ENCODE measurements at places on chromosomes 12 and 14.

DNA sequence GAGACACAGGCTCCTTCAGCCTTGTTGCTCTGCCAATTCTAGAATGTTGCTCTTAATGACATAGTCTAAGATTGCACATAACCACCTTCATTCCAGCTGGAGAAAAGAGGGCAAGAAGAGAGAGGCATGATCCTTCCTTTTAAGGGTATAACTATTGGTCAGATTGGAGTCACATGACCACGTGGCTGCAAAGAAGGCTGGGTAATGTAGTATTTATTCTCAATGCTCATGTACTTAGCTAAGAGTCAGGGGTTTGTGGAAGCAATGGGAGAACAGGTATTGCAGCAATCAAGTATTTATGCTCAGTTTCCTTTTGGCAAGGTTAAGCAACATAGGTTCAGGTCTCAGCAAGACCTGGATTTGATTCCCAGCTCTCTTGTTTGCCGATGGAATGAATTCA lies 298.8 kb upstream of the TBX3 start:
- no peak for DNase-seq

- DNase-seq: no peak
Observed at GRCh38 chr14:20512177-20512905, 7.0 kb downstream of the RNASE10 start.

GRCh38 chr12:113955109-113955970 lies 10.8 kb downstream of the RBM19 start:
- DNase-seq: no peak

GRCh38 chr14:69880044-69880487 lies 850 bp downstream of the SMOC1 start:
- no peak for DNase-seq

GRCh38 chr12:58143498-58143995 lies 202.2 kb downstream of the ATP23 start:
- no peak for DNase-seq

- peak; percentile 67 for DNase-seq
Observed at GRCh38 chr14:63770187-63770807, 42.4 kb upstream of the SGPP1 start.

GRCh38 chr12:13227191-13227590 lies 30.7 kb downstream of the EMP1 start:
- DNase-seq: no peak

GRCh38 chr14:88791252-88791621 lies 1.5 kb downstream of the EML5 start:
- DNase-seq: no peak

- no peak for DNase-seq
Observed at GRCh38 chr12:26646571-26646970, 186.4 kb downstream of the ITPR2 start.

DNA sequence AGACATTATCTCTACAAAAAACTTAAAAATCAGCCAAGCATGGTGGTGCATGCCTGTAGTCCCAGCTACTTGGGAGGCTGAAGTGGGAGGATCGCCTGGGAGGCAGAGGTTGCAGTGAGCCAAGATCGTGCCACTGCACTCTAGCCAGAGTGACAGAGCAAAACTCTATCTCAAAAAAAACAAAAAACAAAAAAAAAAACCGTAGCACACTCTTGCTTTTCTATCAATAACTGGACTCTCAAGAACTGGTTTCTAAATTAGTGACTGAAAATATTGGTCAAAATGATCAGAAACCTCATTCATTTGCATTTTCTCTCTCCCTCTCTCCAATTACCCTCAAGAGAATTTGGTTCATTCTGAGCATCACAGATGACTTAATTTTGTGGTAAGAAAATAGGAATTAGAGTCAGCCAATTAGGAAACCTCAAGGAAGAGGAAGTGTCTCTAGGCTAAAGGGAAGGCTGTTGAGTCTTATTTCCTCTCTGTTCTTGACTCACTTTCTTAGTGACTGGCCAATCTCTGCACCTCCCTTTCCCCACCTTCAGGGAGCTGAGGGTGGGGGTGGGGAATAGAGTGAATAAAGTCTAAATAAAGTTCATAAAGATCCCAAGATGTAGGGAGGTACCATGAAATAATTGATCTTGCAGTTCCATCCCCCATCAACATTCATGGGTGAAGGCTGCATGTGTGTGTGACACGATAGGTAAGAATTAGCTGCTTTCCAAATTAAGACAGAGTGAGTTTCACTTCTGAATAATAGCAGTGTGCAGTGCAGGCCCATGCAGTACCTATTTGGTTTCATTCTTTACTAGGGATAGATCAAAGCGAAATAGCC lies 6.8 kb upstream of the PSMA6 start:
- peak; percentile 88 for DNase-seq

DNA sequence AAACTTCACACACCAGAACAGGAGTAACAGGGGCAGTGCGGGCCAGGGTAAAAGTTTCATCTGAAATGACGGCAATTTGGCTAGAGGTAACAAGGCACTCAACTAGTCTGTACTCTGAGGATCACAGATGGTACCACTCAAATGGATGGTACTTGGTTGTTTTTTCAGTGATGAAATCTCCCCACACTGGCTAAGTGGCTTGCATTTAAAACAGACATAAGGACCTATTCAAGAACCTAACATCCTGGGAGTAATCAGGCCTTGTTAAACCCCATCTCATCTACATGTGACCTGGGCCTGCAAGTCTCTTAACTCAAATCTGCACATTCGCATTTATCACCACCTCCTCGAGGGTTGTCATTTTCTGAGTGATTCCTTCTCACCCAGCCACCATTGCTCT lies 90.8 kb downstream of the PRKAB1 start:
- no peak for DNase-seq

Data from suppressor macrophage treated with lipopolysaccharide for 4 hours (primary cell).